Hematopoietic multipotent progenitor cell treated with erythropoietin and hydrocortisone succinate and interleukin-3 and kit ligand, for 17 days (in vitro differentiated cells): ENCODE measurements at places on chromosomes 12 and 14.

DNA sequence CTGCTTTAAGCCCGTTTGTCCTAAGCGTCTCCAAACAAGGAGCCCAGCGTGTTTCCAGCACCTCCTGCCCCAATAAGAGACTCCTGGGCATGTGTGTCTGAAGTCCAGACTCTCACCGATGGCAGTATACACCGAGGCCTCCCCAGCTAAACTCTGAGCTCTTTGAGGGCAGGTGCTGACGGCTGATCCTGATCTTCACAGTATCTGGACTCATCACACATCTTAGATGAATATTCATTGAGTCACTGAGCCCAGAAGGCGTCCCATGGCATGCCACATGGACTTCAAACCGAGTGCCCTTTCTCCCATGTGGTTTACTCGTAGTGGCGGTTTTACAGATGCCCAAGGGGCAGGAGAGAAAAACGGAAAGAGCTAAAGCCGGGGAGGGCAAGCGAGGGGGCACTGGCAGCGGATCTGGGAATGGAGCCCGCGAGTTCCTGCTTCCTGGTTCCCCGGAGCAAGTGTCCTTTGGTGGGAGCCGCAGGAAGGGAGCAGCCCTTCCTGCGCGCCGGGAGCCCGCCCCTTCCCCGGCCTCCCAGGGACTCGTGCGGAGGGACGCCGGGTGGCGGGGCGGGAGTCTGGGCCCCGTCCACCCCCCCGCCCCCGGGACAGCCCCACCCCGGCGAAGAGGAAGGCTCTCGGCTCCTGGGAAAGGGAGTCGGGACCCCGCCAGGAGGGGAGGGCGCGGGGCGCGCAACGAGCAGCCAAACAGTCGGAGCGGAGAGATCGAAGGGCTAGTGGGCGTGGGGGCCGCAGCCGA lies 585 bp upstream of the TEAD4 start:
- no peak for DNase-seq

DNA sequence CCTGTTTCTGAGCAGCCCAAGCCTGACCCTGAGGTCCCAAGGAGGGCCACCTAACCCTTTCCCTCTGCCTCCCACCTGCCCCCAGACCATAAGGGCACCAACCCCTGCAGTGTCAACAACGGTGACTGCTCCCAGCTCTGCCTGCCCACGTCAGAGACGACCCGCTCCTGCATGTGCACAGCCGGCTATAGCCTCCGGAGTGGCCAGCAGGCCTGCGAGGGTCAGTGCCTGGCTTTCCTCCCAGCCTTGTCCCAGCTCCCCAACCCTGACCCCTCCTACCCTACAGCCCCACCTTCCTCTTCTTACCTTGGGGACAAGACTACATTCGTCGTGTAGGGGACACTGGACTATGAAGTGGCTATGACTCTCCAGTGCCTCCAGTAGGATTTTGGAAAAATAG lies 33.7 kb upstream of the LRP1-AS start:
- DNase-seq: no peak

- no peak for DNase-seq
Observed at GRCh38 chr12:9326085-9326484, 117.9 kb upstream of the PZP start.

DNA sequence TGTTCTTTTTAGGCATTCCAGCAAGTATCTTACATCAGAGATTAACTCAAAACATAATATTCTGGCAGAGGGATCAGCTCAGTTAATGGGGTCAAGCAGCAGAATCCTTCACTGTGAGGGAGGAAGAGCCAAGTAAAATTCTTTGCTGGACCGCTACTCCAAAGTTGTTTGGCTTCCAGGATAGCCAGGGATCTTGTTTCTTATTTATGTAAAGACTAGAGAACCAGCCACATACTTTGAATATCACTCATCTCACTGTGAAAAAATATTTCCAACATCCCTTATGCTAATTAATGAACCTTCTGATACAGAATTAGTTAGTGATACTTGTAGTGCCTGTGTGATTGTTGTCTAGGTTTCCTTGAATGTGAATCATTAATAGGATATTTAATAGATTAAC lies 94.2 kb downstream of the PLEKHA5 start:
- no peak for DNase-seq

DNA sequence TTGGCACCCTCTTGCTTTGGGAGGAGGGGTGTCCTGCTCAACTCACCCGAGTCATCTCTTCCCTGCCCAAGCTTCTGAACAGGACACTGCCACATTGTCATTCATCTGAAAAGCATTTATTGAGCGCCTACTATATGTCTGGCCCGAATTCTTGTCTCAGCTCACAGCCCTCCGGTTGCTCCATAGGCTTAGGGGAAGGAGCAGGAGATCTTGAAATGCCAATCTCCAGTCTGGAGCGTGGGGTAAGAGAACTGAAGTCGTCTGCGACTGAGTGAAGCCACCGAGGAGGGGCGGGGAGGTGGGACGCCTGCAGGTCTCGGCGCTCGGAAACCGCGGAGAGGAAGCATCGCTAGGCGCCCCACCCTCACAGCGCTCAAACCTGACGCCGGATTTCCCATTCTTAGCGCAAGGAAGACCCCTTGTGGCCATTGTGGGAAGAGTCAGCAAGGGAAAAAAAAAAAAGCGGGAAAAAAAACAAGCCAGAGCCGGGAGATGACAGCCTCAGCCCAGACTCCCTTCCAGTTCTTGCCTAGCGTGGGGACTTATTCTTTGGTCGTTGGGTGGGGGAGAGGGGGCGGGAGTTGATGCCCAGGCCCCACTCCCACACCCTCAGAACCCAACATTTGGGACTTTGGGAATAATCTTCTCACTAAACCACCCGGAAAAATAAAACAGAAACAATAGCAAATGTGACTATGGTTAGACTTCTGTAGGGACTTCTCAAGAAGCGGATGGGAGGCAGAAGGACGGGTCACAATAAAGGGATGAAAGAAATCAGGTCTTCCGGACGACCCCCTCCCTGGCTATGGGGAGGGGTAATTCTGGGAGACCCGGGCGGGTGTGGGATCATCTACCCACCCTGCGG lies 28.2 kb upstream of the SMUG1 start:
- DNase-seq: peak; percentile 65

DNA sequence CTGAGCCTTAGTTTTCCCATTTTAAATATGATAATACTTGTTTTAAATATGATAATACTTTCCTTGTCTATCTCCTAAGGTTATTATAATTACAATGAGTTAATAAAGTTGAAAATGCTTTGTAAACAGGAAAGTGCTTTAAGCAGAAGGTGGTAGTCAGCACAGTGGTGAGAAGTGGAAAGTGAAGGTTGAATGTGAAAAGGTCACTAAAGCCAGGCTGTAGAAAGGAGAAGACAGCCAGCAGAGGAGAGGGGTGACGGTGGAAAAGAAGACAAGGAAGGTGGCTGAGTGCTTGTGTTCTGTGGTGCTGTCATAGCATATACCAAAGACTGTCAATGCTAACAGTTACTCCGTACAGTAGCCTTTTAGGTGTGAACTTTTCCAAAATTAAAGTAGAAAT lies 117.8 kb downstream of the ESR2 start:
- DNase-seq: no peak

DNA sequence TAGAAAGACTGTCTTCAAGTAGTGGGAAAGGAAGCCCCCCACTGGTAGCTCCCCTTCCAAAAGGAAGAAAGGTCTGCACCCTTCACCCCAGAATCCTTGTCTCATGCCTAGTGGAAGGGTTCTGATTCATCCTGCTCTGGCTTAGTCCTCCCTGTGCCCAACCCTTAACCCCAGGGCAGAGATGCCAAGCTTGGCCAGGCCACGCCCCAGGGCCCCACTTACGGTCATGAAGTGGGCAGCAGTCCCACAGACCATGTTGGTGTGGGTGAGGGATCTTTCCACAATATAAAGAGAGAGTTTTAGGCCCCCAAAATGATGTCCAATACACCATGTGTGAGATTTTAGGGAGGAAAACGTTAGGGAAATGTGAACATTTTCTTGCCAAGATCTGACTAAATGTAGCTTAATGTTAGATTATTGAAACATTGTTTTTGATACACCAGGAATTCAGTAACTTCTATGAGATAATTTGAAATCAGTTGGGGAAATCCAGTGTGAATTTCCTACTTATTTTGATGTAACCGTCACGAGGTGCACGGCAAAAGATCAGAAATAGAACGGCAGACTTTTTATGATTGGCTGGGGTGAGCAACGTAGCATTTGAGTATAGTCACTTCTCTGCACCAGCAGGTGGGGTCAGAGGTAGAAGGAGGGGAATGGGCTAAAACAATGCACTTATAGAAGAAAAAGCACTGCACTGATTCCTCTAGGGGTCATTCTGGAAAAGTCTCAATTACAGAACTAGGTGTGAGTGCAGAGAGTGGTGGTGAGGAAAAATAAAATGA lies 8.2 kb upstream of the SSPN start:
- no peak for DNase-seq

DNA sequence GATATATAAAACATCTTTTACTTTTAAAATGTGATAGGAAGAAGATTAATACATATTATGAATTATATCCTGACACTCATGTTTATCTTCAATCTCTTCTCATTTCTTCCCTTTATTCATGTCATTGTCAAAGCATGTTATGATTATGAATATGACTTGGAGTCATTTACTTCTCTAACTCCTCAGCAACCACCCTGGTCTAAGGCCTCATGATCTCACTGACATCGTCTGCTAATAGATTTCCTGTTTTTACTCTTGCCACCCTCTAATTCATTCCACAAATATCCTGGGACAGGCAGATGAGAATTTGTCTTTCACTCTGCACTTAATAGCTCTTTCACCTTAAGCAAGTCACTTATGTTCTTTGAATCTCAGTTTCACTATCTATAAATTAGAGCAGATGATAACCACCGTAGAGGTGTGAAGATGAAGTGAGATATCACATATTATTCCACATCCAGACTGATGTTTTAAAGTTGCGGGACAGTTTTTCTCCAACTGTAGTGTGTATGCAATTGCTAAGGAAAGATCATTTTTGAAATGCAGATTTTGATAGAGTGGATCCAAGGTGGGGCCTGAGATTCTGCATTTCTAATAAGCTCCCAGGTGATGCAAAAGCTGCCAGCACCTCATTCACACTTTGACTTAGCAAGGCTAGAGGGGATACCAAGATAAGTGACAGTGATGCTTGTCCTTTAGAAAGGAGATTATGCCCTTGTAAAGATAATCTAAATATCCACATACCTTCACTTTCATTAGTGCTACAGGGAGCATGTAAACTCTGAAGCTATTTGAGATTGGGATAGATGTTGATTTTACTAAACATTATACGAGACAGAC lies 3.3 kb upstream of the IAPP start:
- DNase-seq: no peak

GRCh38 chr12:125346362-125346761 lies 281.1 kb downstream of the AACS start:
- DNase-seq: no peak

DNA sequence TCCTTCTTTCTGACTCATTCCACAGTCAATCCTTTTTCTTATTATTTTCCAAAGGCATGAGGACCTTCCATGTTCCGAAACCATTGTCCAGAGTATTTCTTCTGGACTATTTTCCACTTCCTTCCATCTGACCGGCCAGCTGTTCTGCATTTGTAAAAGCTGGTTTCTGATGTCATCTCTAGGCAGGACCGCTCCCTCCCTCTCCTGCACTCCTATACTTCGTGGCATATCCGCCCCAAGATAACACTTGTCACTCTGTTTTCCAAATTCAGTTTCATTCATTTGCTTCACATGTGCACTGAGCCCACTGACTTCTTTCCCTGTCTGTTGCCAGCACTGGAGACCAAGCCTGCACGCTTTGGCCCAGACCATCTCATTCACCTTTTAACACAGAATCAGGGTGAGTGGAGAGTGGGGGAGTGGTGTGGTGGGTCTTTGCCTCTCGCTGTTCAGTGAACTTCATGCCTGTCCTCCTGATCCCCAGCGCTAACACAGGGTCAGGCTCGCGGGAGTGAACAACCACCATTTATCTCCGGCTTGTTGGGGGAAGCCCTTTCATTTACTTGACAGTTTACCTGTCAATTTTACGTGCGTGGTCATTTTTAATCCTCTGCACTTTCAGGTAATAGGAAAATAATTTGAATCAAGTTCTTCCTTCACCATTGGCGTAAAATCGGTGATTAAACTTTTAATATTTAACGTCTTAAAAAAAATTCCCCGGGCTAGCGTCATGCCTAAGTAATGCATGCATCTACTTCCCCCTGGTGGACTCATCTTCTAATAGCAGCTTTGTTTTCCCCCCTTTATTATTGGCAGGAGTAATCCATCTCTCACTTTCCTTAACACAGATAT lies 52.5 kb downstream of the C12orf75 start:
- peak; percentile 18 for DNase-seq

GRCh38 chr12:60148109-60148508 lies 552.3 kb downstream of the SLC16A7 start:
- no peak for DNase-seq

GRCh38 chr14:63562405-63562804 lies 19.2 kb upstream of the PPP2R5E start:
- no peak for DNase-seq

DNA sequence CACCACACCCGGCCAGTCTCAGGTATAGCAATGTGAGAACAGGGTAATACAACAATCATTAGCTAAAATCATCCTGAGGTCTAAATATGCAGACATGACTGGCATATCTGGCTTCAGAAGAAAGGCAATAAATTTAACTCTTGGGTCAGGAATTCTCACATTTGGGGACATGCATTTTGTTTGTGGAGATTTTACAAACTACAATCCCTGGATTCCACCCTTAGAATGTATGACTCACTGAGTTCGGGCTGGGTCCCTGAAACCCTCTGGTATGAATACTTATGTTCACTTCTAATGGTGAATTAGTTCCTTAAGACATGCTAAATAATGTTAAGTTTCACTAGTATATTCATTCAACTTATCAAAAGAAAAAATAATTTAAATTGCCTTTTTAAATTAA lies 98.9 kb upstream of the HMGA2 start:
- DNase-seq: no peak

- DNase-seq: no peak
Observed at GRCh38 chr12:77724367-77724957, 106.2 kb upstream of the NAV3 start.
